ENCODE measurements at places on chromosomes 1 and 21. TPM values are rescaled to one million over a fixed set of nuclear protein-coding genes. Genes with fewer than 3 reads are reported as not detected.

Gene FAM163A
- polyA plus RNA-seq, result 0.04 TPM

Gene TPRG1L
- polyA plus RNA-seq, result 24.2 TPM

- DNase-seq, result no peak
Measured at GRCh38 chr1:55387145-55387544, 172.0 kb upstream of the USP24 start.

GRCh38 chr1:64940025-64940424 is 26.3 kb downstream of the JAK1 start:
- no peak for DNase-seq

DNA sequence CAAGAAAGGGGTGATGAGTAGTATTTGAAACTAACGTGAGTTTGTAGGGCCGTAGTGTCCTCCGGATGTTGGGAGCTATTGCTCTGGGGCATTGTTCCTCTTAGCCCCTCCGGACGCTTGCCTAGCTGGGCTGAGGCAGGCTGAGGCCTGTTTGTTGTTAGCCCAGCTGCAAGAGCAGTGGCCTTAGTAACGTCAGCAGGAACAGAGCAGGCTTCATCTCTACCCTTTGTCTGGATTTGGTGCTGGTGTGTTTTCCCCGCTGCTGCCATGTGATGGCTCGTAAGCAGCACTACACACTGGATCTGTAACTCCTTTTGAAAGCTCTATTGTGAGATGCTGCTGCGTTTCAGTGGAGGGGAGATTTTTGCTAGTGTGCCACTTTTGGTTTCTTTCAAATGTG is 57.6 kb downstream of the DNM3 start:
- no peak for DNase-seq

Gene BARHL2
- polyA plus RNA-seq, result not detected

Gene COA6
- 133 TPM for polyA plus RNA-seq
